ENCODE measurements at places on chromosomes 4 and X. TPM values are rescaled to one million over a fixed set of nuclear protein-coding genes. Genes with fewer than 3 reads are reported as not detected.

DNA sequence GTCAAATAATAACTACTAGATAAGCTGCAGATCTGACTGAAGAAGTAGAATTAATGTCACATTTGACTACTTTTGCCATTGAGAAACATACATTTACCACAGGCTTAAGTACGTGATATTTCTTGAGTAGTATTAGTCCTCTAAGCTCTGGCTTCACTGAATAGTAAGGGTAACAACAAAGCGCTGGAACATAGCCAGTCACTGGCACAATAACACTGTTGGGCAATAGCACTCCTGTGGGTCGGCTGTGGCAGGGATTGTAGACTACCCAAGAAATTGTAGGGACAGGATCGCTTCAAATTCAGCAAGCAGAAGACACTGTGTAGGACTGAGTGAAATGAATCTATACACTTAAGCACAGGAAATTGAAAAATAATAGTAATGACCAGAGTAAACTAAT lies 27.1 kb upstream of the IL15 start:
- DNase-seq: no peak

GRCh38 chr4:117063961-117064696 lies 21.2 kb downstream of the TRAM1L1 start:
- no peak for DNase-seq

The S100G gene
- total RNA-seq: not detected

The MGARP gene
- 0.39 TPM for total RNA-seq

The CACNA1F gene
- not detected for total RNA-seq

The GLRA2 gene
- not detected for total RNA-seq

DNA sequence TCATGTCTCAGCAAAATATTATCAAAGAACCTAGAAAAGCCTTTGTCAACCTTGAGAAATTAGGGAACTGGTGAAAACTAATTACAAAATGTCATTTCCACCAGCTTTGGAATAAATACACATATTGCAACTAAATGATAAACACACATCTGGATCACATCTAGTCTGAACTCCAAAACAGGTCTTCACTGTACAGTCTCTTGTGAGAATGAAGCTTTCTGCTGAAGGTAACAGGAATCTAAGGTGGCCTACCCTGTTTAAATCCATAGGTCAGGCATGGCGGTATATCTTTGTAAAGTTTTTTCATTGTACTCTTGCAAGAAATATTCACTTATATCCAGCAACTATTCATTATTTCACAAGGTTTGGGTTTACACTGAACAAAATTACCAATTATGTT lies 1.7 kb downstream of the SH3D19 start:
- no peak for DNase-seq

GRCh38 chr4:77877771-77878565 lies 15.3 kb downstream of the MRPL1 start:
- no peak for DNase-seq

GRCh38 chrX:49748211-49748956 lies 52.6 kb upstream of the PAGE1 start:
- no peak for DNase-seq

DNA sequence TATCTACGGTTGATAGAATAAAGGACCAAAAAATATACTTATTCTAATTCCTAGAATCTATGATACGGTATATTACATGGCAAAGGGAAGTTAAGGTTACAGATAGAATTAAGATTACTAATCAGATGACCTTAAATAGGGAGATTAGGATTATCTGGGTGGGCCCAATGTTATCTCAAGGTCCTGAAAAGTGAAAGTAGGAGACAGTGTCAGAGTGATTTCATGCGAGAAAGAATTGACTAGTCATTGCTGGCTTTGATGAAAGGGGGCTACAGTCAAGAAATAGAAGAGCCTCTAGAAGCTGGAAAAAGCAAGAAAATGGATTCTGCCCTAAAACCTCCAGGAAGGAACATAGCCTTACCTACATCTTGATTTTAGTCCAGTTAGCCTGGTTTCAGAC lies 176.9 kb upstream of the PPP1R2C start:
- DNase-seq: no peak

The NPY1R gene
- total RNA-seq: 17.2 TPM

The PDZD11 gene
- total RNA-seq: 31.1 TPM

The CFP gene
- 11.8 TPM for total RNA-seq

The CORIN gene
- 0.61 TPM for total RNA-seq

- DNase-seq: no peak
Observed at GRCh38 chrX:81202456-81202819, 536 bp downstream of the SH3BGRL start.

The LIMCH1 gene
- 113 TPM for total RNA-seq

DNA sequence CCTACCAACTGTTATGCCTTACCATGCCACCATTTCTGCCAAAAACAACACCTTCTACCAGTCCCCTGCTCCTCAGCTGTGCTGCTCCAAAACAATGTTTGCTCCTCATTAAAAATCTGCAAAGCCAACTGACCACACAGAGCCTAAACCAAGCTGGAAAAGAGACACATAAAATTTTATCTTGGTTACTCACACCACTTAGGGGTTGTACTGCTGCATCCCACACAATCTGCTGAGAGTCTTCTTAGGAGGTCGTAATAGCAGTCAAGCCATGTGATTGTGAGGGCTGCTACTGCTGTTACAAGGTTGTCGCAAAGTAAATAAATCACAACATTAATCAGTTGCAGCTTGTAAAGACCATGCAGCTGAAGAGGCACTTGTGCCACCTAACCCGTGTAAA lies 607.4 kb upstream of the FAM241A start:
- no peak for DNase-seq

Measured in mesenteric fat pad (tissue), 1 donor.